ENCODE measurements at places on chromosomes 4 and X. TPM values are rescaled to one million over a fixed set of nuclear protein-coding genes. Genes with fewer than 3 reads are reported as not detected.

Gene SOD3
- total RNA-seq, result 3.8 TPM

Gene ITIH6
- total RNA-seq, result not detected

Gene FGF13
- total RNA-seq, result 36.7 TPM

Gene ZNF157
- not detected for total RNA-seq

Gene SPOCK3
- not detected for total RNA-seq

Gene TCEAL6
- not detected for total RNA-seq

Gene MAMLD1
- 2.5 TPM for total RNA-seq

Gene IL21
- not detected for total RNA-seq

Gene SSX1
- total RNA-seq, result not detected

Gene RS1
- total RNA-seq, result not detected

Gene LEF1
- 0.29 TPM for total RNA-seq

Gene HTRA3
- 9.6 TPM for total RNA-seq

Gene TRIM2
- 7.1 TPM for total RNA-seq

Gene LRIT3
- total RNA-seq, result 0.06 TPM

Gene TIGD2
- total RNA-seq, result 4.4 TPM

Gene BST1
- 1.3 TPM for total RNA-seq

Gene FAM47C
- total RNA-seq, result not detected

Gene IGSF1
- 0.06 TPM for total RNA-seq

Gene ALAS2
- total RNA-seq, result 6.0 TPM

Gene C4orf50
- total RNA-seq, result not detected

Data from psoas muscle (tissue), 8 donors.